Smooth muscle cell of bladder (primary cell): ENCODE measurements at places on chromosomes 12 and 14. TPM values are rescaled to one million over a fixed set of nuclear protein-coding genes. Genes with fewer than 3 reads are reported as not detected.

CYP46A1 gene
- total RNA-seq, result under 0.01 and 0.74 TPM in 2 replicates

FOXA1 gene
- 0.09 TPM in 1 of 2 replicates, not detected in the other for total RNA-seq

FBLN5 gene
- 35.4 and 46.7 TPM in 2 replicates for total RNA-seq

ACTR6 gene
- total RNA-seq, result 14.2 and 15.4 TPM in 2 replicates

NR4A1 gene
- 4.1 and 4.3 TPM in 2 replicates for total RNA-seq

PPP1R13B gene
- 1.9 and 2.1 TPM in 2 replicates for total RNA-seq

RDH16 gene
- 0.09 and 0.14 TPM in 2 replicates for total RNA-seq

DPPA3 gene
- not detected in 2 replicates for total RNA-seq

LBHD2 gene
- not detected in 2 replicates for total RNA-seq

BMP4 gene
- total RNA-seq, result 11.5 and 30.2 TPM in 2 replicates

POLE gene
- total RNA-seq, result 7.3 and 9.7 TPM in 2 replicates

ACOT6 gene
- not detected in 2 replicates for total RNA-seq

FGF6 gene
- not detected in 2 replicates for total RNA-seq

KRT82 gene
- total RNA-seq, result not detected in 2 replicates

GPR137C gene
- 0.09 and 0.14 TPM in 2 replicates for total RNA-seq

HOXC4 gene
- total RNA-seq, result 0.09 and 0.14 TPM in 2 replicates

PLBD1 gene
- 1.1 and 3.2 TPM in 2 replicates for total RNA-seq

PRKD1 gene
- 12.4 and 18.4 TPM in 2 replicates for total RNA-seq

TBC1D30 gene
- total RNA-seq, result 0.18 and 0.28 TPM in 2 replicates

IL22 gene
- total RNA-seq, result not detected in 2 replicates

AMHR2 gene
- total RNA-seq, result not detected in 2 replicates

CCDC184 gene
- total RNA-seq, result 0.43 and 0.83 TPM in 2 replicates

MGST1 gene
- total RNA-seq, result 66.4 and 69.8 TPM in 2 replicates

RD3L gene
- total RNA-seq, result not detected in 2 replicates

GZMB gene
- total RNA-seq, result not detected in 2 replicates

ALKBH2 gene
- total RNA-seq, result 18.3 and 19.8 TPM in 2 replicates

C12orf54 gene
- total RNA-seq, result not detected in 2 replicates

KLRK1 gene
- not detected in 2 replicates for total RNA-seq

BAZ2A gene
- total RNA-seq, result 12.4 and 16.0 TPM in 2 replicates
